ENCODE measurements at places on chromosomes 7 and 10. TPM values are rescaled to one million over a fixed set of nuclear protein-coding genes. Genes with fewer than 3 reads are reported as not detected.

DNA sequence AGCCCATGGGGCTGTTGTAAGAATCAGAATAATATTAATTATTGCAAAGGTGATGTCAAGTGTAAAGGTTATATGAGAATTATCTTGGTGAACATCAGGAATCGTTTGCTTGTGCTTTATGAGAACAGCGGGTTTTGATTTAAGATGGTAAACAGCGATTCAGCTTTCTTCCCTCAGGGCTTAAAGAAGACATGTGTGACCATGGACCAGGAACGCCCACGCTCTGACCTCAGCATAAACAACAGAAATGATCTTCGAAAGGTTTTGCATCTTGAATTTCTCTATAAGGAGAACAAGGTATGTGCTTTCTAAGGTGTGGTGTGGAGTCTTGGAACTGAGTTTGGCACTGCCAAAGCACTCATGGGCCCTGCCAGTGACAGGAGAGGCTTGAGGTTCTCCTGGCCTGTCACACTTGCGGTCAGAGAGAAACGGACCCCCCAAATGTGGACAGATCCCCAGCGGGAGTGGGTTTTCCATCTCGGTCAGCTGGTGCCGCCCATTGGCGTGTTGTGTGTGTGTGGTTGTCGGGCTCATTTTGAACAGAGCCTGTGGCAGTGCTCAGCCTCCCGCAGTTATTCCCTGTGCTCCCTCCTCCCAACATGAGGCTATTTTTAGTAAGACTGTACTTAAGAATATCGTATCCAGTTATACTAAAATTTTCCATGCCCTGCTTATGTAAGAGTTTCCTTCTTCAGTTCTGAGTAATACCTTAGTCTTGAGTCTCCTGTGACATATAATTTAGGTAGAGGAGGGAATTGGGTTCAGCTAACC, 7.2 kb downstream of the MINDY4 start:
- DNase-seq: peak; percentile 79
- no peaks in the 10 kb centered on the region for H3K27me3 ChIP-seq
- no peaks in the 10 kb centered on the region for H3K36me3 ChIP-seq
- no peak overlapping the region for H3K4me3 ChIP-seq
- peak overlapping the region; percentile 69 for H3K27ac ChIP-seq
- H3K4me1 ChIP-seq: peaks cover 5% of the 10 kb centered on the region

GRCh38 chr10:22685926-22686325, 28.5 kb downstream of the PIP4K2A start:
- H3K4me1 ChIP-seq: peaks cover 5% of the 10 kb centered on the region
- no peaks in the 10 kb centered on the region for H3K27me3 ChIP-seq
- no peak overlapping the region for H3K27ac ChIP-seq
- no peak overlapping the region for H3K4me3 ChIP-seq
- H3K36me3 ChIP-seq: peaks cover under 1% of the 10 kb centered on the region

DNA sequence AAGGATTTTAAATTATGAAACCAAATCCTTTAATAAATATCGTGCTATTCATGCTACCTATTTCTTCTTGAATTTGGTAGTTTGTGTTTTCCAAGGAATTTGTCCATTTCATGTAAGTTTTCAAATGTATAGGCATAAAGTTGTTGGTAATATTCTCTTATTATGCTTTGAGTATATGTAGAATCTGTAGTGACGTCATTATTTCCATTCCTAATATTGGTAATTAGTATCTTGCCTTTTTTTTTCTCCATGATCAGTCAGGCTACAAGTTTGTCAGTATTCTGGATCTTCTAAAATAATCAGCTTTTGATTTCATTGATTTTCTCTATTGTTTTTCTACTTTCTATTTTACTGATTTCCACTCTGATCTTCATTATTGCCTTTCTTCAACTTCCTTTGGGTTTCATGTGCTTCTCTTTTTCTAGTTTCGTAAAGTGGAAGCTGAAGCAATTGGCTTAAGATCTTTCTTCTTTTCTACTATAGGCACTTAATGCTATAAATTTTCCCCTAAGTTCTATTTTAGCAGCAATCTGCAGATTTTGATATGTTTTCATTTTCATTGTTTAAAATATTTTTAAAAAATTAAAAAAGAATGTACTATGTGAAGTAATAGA, 156.5 kb upstream of the HDAC9 start:
- no peak overlapping the region for H3K27ac ChIP-seq
- no peak overlapping the region for H3K4me3 ChIP-seq
- no peaks in the 10 kb centered on the region for H3K4me1 ChIP-seq
- H3K27me3 ChIP-seq: no peaks in the 10 kb centered on the region

DNA sequence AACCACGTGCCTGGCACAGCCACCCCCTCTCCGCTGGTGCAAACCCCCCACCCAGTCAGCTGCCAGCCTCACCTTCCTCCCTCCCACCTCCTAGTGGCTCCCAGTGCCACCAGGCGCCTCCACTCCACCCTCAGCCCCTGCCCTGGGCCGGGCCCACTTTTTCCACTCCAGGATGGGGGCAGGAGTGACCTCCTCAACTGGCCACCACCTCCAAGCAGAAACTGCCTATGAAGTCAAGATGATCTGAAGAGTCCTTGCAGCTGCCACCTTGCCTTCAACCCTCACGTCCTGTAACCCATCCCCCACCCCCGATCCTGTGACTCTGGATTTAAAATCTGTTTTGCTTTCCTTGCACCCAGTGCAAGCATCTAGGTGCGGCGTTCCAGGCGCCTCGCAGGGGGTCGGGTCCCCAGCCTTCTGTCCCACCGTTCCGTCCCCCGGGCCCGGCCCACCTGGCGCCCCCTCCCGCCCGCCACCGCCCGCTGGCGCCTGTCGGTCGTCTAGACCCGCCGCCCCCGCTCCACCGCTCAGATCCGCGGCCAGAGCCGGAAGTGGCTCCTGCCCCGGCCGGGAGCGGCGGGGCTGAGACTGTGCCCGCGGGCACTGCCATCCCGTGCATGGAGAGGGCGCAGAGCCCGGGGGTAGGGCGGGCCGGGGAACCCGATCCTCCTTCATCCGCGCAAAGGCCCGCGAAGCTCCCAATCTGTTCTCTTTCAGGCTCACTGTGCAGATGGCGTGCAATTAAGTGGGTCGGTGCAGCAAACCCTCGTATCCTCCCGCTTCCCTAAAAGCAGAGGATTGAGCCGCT, 51.2 kb upstream of the GTF2I start:
- H3K36me3 ChIP-seq: no peaks in the 10 kb centered on the region
- DNase-seq: peak; percentile 87
- peak overlapping the region; percentile 3 for H3K4me3 ChIP-seq
- peak overlapping the region; percentile 55 for H3K27ac ChIP-seq
- no peaks in the 10 kb centered on the region for H3K4me1 ChIP-seq

- no peaks in the 10 kb centered on the region for H3K4me1 ChIP-seq
- no peak overlapping the region for H3K4me3 ChIP-seq
- DNase-seq: no peak
- H3K36me3 ChIP-seq: no peaks in the 10 kb centered on the region
- no peaks in the 10 kb centered on the region for H3K27me3 ChIP-seq
Observed at GRCh38 chr10:78377356-78377755, 343.7 kb downstream of the RPS24 start.

DNA sequence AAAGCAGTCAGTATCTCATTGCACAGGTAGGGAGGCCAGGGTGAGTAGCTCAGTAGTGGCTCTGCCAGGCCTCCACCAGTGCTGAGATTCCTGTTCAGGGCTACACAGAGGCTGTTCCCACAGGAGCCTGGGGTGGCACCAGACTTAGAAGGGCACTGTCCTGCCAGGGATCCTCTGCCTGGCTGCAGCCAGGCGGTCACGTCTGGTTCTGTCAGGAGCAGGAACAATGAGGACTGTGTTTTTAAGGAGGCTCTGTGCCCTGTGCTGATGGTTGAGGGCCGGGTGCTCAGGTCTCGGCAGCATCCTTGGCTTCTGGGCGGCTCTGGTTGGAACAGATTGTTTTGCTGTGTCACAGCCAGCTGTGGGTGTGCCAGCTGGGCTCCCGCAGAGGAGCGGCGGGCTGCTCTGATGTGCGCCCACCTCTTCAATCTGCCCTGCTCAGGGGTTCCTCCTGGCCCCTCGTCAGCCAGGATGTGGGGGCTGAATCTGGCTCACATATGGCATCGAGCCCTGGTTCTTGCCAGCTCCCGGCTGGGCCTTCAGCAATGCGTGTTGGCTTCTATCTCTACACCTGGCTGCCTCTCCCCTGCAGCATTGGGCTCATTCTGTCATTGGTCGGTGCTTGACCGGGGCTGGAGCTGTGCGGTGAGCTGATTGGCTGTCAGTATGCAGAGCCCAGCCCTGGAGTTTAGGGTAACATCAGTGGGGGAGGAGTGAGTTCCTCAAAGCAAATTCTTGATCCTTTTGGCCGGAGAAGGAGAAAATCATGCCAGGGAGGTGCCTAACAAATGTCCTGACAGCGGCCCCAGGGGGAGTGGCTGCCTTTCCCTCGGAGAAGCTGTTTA, 41.2 kb downstream of the TACR2 start:
- H3K36me3 ChIP-seq: no peaks in the 10 kb centered on the region
- H3K4me3 ChIP-seq: no peak overlapping the region
- H3K27me3 ChIP-seq: no peaks in the 10 kb centered on the region
- H3K27ac ChIP-seq: peak overlapping the region; percentile 46
- H3K4me1 ChIP-seq: no peaks in the 10 kb centered on the region
- peak; percentile 64 for DNase-seq

- H3K27me3 ChIP-seq: no peaks in the 10 kb centered on the region
- no peak overlapping the region for H3K4me3 ChIP-seq
- no peak overlapping the region for H3K27ac ChIP-seq
- no peaks in the 10 kb centered on the region for H3K4me1 ChIP-seq
Observed at GRCh38 chr10:11335881-11336430, 275.5 kb downstream of the USP6NL start.

- no peaks in the 10 kb centered on the region for H3K27me3 ChIP-seq
- H3K4me1 ChIP-seq: peaks cover 7% of the 10 kb centered on the region
- H3K27ac ChIP-seq: peak overlapping the region; percentile 68
- no peaks in the 10 kb centered on the region for H3K36me3 ChIP-seq
- no peak overlapping the region for H3K4me3 ChIP-seq
Observed at GRCh38 chr10:95431900-95432342, 129.2 kb downstream of the SORBS1 start.

DNA sequence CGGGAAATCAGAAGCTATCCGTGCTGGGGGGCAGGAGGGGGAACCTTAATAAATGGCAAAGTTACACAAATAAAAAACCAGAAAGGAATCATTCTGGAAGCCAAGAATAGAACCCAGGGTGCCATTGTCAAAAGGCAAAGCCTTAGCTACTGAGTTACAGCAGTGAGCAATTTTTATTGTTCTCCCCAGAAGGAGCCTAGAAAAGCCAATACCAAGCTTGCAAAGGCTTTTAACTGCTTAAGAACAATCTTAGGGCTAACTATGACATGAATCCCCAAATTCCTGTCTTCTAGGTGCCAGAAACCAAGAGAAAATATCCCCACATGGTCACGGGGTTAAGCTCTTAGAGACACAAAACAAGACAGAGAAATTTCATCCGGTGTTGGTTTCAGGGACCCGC, 482.7 kb downstream of the CCSER2 start:
- DNase-seq: no peak
- H3K27ac ChIP-seq: no peak overlapping the region
- H3K27me3 ChIP-seq: no peaks in the 10 kb centered on the region
- no peaks in the 10 kb centered on the region for H3K4me1 ChIP-seq

GRCh38 chr7:14054125-14054524, 64.7 kb upstream of the ETV1 start:
- H3K4me3 ChIP-seq: no peak overlapping the region
- no peaks in the 10 kb centered on the region for H3K36me3 ChIP-seq
- no peak for DNase-seq
- no peaks in the 10 kb centered on the region for H3K4me1 ChIP-seq

DNA sequence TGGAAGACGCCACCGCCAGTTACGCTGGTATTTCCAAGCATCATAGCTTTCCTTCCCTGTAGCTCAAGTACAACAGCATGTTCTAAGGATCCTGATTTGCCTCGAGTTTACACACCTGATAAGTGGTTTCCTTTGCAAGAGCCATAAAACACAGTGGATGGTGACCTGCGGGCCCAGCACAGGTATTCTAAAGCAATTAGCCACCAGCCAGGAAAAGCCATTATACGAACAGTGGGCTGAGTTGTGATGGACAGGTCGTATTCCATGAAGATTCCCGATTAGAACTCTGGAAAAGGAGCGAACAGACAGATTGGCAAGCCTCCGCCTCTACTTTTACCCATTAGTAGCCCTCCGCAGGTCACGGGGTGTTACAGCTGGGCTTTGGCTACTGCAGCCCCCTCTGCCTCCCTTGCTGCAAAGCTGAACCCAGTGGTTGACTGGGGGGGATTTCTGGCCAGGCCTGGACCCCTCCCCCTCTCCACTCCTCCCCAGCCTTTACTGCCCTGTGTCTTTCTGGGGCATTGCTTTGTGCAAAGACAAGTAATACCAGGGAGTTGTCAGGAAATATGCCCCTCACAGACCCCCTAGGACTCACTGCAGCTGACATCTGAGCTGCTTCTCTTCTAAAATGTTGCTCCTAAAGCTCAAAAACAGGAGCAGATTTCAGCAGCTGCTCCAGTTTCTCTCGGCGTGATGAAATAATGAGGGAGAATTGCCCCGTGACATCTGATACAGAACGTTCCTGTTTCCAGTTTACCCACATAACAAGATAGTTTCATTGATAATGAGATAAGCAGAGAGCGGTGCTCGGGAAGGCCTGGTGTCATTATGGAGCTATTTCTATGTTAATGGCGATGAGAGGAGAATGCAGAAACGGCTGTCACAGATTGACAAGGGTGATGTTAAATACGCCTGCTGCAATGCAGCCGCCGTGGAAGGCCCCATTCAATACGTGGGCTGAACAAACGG, 214.4 kb downstream of the CCSER2 start:
- no peak overlapping the region for H3K27ac ChIP-seq
- DNase-seq: no peak
- H3K4me1 ChIP-seq: no peaks in the 10 kb centered on the region

- no peaks in the 10 kb centered on the region for H3K4me1 ChIP-seq
- H3K36me3 ChIP-seq: no peaks in the 10 kb centered on the region
- H3K4me3 ChIP-seq: no peak overlapping the region
- no peaks in the 10 kb centered on the region for H3K27me3 ChIP-seq
- no peak for DNase-seq
- no peak overlapping the region for H3K27ac ChIP-seq
Observed at GRCh38 chr10:44197646-44198045, 187.3 kb downstream of the CXCL12 start.

Gene HABP2
- not detected for total RNA-seq

Gene DNAJC30
- 6.7 TPM for total RNA-seq

Gene CH25H
- total RNA-seq: 2.4 TPM

Gene LIMK1
- 14.7 TPM for total RNA-seq

Gene BMPER
- 2.2 TPM for total RNA-seq

Gene FEZF1
- not detected for total RNA-seq
